ENCODE measurements at places on chromosomes 12 and 14.

DNA sequence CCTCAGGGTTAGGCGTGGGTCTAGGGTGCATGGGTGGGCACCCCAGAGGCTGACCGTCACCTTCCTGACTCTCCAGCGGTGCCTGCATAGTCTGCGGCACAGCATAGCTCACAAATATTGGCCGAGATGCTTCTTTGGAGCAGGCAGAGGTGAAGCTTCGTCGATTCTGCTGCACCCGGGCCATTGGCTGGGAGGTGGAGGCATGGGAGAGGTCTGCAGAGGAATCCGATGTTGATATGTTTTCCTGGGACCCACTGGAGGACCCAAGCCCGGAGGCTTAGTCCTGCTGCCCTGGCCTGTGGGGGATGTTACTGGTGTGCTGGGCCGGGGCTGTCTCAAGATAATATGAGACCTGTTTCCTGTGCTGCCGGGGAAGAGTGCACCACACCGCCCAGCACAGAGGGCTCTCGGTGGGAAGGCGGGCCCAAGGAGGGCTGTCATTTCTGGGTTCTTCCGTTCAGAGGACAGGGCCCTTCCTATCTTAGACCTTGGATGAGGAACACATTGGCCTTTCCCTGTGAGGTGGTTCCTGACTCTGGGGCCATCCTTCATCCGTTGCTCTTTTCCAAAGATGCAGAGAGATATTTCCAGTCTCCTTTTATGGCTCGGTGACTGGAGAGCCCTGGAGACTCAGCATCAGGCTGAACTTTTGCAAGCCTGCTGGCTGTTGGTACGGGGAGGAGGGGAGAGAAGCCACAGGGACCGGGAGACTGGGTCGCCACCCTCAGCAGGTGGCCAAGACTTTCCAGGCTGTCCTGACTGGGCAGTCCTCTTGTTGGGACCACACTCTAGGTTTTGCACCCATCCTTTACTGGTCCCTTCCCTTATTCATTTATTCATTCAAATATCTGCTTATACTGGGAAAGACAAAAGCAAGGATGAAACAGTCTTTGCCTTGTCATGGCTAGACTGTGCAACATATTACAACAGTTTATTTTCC, 143.5 kb downstream of the TSPAN9 start:
- DNase-seq = no peak

DNA sequence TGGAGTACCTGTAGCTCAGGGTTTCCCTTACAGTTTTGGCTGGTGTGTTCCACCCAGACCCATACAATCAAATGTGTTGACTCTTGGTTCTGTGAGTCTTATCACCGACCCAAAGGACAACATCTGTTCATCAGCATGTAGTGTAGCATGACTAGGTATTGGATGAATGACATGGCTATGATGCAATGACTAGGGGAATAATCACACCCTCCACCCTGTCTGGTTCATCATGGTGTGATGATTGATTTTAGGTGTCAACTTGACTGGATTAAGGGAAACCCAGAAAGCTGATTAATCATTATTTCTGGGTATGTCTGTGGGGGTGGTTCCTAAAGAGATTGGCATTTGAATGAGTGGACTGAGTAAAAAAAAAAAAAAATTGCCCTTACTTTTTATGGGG, 311.3 kb downstream of the DPF3 start:
- DNase-seq = no peak

DNA sequence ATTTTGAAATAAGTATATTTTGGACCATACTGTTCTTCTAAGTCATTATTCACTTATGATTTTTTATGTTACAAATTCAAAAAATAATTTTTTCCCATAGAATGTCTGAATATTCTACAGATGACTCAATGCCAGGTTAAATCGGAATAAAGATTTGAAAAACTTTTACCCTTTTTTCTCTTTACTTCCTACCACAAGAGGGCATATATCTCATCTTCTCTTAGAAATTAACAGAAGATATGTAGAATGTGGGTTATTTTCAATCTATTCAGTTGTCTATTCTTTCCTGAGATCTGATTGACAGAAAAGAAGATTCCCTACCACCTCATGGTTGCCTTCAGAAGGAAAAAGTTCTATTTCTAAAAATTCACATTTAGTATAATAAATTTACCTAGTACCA, 53.0 kb upstream of the KITLG start:
- no peak for DNase-seq

DNA sequence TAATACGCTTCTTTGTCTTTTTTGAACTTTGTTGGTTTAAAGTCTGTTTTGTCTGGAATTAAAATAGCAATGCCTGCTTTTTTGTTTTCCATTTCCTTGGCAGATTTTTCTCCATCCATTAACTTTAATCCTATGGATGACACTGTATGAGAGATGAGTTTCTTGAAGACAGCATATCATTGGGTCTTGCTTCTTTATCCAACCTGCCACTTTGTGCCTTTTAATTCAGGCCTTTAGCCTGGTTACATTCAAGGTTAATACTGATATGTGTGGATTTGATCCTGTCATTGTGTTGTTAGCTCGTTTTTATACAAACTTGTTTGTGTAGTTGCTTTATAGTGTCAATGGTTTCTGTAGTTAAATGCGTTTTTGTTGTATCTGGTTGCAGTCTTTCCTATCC, 168.0 kb downstream of the NTS start:
- DNase-seq = no peak

- no peak for DNase-seq
Measured at GRCh38 chr14:72591391-72591790, 302.5 kb downstream of the DPF3 start.

All from GM03348 (cell line).